Tongue (tissue), 3 donors: ENCODE measurements at places on chromosomes 16 and 17. TPM values are rescaled to one million over a fixed set of nuclear protein-coding genes. Genes with fewer than 3 reads are reported as not detected.

The ESRP2 gene
- total RNA-seq, result 8.7 TPM

The NPIPB9 gene
- 7.4 TPM for total RNA-seq

DNA sequence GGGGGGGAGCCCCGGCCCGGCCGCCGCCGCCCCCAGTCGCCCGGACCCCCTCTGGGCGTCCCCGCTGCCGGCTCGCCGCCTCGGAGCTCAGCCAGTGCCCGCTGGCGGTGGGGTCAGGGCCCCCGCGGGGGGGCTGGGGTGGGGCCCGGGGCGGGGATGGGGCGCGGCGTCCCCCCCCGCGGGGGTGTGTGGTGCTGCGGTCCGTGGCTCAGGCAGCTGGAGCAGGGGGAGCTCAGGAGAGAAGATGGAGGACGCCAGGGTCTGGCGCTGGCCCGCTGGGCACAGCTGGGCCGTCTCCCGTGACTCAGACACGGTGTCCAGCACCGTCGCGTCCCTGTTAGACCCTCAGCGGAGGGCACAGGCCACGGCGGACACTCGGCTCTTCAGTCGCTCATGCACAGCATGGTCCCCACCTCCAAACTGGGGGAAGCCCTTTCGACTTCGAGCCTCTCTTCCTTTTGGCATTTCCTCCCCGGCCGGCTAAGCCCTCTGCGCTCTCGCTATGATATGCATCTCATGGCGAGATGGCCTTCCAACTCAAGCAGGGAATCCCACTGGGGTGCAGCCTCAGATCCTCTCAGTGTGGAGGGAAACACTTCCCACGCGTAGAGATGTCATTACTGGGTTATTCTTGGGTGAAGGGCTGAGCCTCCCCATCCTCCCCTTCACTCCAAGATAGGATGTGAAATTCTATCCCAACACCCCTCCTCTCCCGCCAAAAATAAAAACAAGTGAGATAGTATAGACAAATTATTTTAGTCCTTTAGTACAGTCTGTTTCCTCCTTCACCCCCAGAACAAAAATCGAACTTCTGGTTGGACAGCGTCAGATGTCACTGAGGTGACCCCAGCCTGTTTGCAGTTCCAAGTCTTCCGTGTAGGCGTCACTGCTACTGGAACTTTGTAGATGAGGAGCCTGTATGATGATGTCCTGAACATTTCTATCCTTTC, 522 bp upstream of the VEZF1 start:
- DNase-seq, result peak; percentile 88

- no peak for DNase-seq
Measured at GRCh38 chr16:89002851-89003830, 26.1 kb upstream of the CBFA2T3 start.

DNA sequence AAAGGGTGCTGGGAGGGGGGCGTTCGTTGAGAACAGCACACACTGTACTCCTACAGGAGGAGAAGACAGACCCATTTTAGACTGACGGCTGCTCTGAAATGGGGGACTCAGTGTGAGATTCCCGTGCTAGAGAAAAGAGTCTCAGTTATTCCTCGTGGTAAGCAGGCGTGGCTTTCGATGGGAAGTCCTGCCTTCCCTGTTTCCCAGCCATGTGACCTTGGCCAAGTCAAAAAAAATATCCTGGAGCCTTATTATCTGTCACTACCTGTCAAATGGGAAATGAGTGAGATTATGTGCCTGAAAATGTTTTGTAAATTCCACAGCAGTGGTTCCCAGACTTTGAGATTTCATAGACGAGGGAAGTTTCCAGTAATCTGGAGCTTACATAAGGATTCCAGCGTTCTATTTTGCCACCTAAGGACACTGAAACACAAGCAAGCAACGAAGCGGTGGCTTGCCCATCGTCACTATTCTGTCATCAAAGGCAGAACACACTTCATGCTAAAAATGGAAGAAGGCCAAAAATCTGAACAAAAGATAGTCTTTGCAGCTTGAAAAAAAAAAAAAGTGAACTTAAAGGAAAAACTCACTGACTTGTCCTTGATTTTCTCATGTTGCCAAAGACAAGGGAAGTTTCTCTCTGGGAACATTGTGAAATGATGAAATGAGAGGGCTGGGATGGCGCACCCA, 253.4 kb upstream of the RPL38 start:
- DNase-seq, result no peak

DNA sequence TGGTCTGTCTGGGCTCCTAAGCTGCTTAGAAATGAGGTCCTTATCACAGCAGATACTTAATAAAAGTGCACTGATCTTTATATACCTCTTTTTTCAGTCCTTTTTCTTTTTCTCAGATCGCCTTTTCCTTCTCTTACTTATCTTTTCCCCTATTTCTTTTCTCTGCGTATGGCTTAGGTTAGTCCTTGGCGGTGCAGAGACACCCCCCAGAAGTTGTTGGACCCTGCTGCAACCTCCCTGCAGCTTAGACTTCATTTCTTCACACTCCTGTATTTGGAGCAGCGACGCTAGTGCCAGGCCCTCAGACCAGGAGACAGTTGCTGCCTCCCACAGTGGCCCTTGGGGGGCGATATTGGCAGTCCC, 67.6 kb downstream of the CENPV start:
- DNase-seq, result no peak

The SRRM2 gene
- total RNA-seq, result 170 TPM

The NPIPA2 gene
- not detected for total RNA-seq

- no peak for DNase-seq
Measured at GRCh38 chr16:51545951-51546350, 394.9 kb upstream of the SALL1 start.

DNA sequence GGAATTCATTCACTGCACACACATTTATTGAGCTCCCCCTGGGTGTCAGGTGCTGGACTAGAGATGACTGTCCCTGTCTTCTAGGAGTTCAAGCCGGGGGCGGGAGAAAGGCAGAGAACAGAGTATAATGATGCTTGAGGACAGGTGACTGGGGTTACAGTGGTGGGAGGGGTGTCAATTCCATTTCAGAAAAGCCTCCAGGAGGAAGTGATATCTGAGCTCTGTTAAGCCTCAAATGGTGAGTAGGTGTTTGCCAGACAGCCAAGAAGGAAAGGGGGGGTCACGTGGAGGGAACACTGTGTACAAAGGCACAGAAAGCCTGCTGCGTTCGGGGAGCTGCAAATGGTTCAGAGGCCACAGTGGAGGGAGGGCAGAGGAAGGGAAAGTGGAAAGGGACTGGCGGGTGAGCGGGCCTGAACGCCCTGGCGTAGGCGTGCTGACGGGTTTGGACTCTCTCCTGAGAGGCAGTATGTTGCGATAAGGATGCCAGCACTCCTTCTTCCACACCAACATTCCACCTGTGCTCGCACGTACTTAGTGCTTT, 9.7 kb upstream of the NXPH3 start:
- no peak for DNase-seq

DNA sequence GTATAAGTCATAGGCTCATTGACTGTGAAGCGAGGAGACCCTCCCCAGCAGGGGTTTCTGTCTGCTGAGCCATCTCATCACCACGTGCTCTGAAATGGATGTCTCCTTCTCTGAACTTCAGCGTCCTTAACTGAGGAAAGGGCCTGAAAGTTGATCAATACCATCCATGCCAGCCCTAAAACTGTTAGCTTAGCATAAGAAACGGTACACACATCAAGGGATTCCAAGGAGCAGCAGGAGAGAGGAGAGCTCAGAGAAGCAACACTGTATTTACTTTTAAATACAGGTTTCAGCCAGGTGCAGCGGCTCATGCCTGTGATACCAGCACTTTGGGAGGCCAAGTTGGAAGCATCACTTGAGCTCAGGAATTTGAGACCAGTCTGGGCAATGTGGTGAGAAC, 248.9 kb upstream of the TNRC6C start:
- DNase-seq, result no peak

- peak; percentile 72 for DNase-seq
Measured at GRCh38 chr16:79509211-79509631, 91.3 kb downstream of the MAF start.

- no peak for DNase-seq
Measured at GRCh38 chr16:62692685-62693084, 656.4 kb upstream of the CDH8 start.

The SLC6A4 gene
- total RNA-seq, result 0.72 TPM

The TNFRSF17 gene
- 0.51 TPM for total RNA-seq

- DNase-seq, result no peak
Measured at GRCh38 chr17:66947311-66947710, 17.2 kb upstream of the CACNG4 start.

DNA sequence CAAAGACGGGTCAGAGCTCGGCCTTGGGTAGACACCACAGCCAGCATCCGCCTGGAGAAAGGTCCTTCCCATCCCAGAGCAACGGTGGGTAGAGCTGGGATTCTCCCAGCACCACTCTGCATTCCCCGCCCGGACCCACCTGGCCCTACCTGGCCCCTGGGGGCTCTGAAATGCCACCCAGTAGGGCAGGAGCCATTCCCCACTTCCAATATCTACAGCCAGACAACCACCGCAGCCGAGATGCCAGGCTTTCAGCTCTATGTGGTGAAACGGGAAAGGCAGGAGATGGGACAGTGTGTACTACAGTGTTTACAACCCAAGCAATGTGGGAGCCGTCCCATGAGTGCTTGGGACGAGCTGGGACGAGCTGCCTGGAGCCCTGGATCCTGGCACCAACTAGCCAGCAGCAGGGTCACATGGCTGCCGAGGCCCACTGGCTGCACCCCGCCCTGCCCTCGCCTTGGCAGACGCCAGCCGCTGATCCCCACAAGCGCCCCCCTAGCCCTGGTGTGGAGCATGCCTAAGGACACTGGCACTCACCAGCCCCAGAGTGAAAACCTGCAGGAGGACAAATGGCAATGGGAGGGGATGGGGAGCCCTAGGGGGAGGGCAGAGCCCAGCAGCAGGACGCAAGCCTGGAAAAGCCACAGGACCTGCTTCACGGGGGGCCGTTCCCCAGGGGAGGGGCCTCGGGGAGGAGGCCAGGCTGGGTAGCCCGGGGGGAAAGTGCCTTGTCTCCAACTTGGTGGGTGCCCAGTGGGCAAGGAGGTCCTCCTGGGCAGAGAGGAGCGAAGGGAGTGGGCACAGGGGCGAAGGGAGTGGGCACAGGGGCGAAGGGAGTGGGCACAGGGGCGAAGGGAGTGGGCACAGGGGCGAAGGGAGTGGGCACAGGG, 13.5 kb downstream of the TMC6 start:
- DNase-seq, result no peak

The PRAC1 gene
- not detected for total RNA-seq

The MEFV gene
- total RNA-seq, result 2.1 TPM

DNA sequence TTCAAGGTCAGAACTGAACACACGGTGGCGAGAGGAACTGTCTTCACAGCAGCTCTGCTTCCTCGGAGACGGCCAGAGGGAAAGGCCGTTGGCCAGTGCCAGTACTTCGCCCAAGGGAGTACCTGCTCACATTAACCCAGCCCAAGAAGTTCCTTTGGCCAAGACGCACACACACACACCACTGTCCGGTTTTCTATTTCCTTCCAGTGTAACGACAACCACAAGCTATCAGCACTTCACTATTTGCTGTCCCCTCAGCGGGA, 744 bp upstream of the GGNBP2 start:
- DNase-seq, result peak; percentile 51

DNA sequence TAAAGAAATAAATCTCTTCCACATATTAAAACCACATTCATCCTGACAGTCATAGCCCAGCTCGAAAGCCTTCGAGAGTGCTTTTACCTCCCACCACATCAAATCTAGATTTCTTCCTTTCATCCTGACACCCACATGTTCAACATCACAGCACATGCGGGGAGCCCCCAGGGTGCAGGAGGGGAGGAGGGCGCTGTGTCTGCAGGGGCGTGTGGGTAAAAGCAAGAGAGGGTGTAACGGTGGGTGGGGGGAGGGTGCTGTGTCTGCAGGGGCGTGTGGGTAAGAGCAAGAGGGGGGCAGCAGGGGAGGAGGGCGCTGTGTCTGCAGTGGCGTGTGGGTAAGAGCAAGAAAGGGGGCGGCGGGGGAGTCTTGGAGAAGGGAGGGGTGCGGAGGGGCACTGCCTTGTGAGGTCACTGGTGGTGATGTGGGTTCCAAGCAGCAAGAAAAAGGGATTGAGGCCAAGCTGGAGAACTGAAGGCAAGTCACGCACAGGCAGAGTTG, 34.7 kb downstream of the ADCY9 start:
- DNase-seq, result peak; percentile 52

The SMCR8 gene
- total RNA-seq, result 12.8 TPM

The NHLRC4 gene
- 0.41 TPM for total RNA-seq

The MT1B gene
- total RNA-seq, result not detected

DNA sequence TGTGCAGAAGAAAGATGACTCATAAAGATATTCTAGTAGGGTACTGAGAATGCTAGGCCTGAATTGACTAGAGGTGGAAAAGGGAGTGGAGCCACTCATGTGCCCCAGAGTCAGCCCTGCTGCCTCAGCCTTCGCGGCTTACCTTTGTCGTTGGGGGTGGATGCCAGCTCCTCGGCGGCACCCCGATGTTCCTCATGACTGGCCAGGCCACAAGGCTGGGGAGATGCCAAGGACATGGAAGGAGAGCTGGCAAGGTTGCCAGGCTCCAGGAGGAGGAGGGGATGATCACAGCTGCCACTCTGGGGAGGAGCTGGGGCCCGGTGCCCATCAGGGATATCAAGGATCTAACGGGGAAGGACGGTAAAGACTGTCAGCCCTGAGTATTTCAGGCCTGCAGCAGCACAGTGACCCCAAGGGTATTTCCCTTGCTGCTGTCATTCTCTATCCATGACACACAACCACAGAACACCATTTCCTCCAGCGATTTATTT, 9.7 kb upstream of the SLC35B1 start:
- no peak for DNase-seq

The MT1A gene
- not detected for total RNA-seq

DNA sequence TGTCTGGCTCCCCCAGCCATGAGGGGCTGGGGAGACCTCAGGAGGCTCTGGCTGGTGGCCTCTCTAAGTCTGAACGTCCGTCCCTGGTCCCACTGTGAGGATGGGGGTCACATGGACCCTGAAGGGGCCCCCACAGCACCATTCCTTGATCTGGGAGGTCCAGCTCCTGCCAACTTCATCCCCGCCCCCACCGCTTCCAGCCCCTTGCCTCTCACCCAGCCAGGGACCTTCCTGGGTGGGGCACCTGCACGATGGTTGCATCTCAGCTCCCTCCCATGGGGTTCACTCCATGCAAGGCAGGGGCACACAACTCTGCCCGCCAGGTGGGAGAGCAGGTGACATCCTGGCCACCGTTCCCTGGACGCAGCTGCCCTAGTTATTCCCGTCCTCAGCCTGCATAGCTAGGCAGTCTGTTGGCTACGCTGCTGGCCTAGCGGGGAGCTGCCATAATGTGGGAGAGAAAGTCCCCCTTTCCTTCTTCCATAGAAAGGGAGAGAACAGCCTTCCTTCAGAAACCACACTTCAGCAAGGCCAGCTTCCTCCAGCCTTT, 217.9 kb upstream of the RPL38 start:
- DNase-seq, result no peak

DNA sequence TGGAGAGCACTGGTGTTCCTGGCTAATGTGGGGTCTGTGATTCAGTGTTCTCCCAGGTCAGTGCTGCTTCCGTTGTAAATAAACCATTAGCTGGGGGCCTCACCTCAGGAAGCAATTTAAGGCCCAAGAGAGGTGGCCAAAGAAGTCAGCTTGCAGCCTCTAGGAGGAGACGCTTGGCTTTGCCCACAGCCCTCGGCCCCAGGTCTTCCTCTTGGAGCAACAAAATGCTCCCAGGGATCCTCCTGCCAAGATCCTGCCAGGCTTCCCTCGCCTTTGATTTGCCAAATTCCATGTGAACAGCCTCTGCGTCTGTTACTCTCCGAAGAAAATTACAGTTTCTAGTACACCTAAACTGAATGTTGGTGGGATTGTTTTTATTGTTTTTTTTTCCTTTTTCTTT, 62.4 kb upstream of the TBX2 start:
- peak; percentile 25 for DNase-seq
